Kidney (tissue), 22 donors: ENCODE measurements at places on chromosomes 1 and 21. TPM values are rescaled to one million over a fixed set of nuclear protein-coding genes. Genes with fewer than 3 reads are reported as not detected.

GRCh38 chr21:39182016-39182415 lies 1.2 kb downstream of the PSMG1 start:
- DNase-seq: no peak

DNA sequence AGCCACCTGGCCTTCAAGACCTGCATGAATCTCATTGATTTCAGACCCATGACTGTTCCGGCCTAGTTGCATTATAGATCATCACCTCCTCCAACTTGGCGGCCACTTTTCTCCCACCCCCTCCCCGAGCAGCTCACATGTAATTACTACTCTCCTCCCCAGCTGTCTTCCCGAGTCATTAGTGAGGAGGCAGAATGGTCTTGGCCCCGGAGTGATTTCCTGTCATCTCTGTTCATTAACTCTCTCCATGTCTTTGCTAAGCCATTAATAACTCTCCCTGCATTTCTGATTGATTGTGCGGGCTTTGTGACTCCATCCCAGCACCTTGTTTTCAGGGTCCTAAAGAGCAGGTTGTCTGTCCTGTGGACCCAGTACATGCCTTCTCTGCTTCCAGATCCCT lies 75.6 kb upstream of the CNTN2 start:
- no peak for DNase-seq

DNA sequence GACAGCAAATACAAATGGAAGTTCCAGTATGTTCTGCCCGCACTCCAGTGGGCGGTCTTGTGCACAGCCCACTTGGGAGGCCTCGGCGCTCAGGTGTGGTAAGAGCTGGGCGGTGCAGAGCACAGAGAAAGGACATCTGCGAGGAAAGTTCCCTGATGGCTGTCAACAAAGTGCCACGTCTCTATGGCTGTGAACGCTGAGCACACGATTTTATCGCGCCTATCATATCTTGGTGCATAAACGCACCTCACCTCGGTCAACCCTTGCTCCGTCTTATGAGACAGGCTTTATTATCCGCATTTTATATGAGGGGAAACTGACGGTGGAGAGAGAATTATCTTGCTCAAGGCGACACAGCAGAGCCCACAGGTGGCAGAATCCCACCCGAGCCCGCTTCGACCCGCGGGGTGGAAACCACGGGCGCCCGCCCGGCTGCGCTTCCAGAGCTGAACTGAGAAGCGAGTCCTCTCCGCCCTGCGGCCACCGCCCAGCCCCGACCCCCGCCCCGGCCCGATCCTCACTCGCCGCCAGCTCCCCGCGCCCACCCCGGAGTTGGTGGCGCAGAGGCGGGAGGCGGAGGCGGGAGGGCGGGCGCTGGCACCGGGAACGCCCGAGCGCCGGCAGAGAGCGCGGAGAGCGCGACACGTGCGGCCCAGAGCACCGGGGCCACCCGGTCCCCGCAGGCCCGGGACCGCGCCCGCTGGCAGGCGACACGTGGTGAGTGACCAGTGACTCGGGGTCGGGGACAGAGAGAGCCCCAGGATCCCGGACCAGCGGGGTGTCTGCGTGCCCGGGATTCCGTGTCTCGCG lies at the start of gene IL12RB2:
IL12RB2 (plus strand) TSS at position 623 of the 810 bp plus-strand sequence. CDS start 12,496 bp downstream, outside the sequence.
- DNase-seq: peak; percentile 45

AADACL3 gene
- not detected for polyA plus RNA-seq
